ENCODE measurements at places on chromosomes 3 and 15.

- no peak for DNase-seq
These were observed 7.1 kb upstream of the PXK start for GRCh38 chr3:58325525-58325992.

DNA sequence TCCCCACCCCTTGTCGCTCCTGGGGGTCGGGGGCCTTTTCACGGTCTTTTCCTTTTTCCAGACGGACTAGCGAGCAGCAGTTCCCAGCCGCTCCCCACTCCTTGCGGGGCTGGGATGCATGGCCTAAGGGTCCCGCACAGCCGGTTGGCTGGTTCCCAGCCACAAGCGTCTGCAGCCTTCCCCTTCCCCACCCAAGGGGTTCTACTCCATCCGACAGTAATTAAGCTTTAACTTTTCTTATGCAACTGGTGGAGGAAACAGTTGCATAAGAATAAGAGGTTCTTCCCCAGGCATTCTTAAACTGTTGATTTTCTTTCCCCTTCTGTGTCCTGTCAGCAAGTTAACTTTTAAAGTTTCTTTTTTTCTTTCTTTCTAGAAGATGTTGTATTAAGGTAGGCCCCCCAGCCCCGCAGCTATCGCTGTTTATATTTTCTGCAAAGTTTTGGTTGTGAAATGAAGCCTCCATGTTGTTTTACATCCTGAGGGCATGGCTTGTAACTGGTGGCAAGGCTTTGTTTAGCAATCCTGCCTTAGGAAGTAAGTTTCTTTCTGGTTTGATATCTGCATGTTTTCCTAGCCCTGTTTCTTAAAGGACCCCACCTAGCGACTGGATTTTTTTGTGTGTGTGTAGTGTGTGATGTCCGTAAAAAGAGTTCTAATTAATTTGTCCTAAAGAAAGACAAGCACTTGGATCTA, 207.5 kb downstream of the ZNF385D start:
- DNase-seq = no peak

DNA sequence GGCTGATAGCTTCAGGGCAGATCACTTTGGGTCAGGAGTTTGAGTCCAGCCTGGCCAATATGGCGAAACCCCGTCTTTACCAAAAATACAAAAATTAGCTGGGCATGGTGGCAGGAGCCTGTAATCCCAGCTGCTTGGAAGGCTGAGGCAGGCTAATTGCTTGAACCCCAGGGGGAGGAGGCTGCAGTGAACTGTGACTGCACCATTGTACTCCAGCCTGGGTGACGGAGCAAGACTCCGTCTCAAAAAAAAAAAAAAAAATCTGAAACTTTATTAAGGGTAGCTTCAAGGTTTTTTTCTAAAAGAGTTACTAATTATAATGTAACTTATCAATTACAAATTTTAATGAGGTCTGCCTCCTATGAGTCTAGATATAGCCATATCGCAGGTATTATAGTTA, 5.1 kb downstream of the NECTIN3 start:
- DNase-seq = no peak

DNA sequence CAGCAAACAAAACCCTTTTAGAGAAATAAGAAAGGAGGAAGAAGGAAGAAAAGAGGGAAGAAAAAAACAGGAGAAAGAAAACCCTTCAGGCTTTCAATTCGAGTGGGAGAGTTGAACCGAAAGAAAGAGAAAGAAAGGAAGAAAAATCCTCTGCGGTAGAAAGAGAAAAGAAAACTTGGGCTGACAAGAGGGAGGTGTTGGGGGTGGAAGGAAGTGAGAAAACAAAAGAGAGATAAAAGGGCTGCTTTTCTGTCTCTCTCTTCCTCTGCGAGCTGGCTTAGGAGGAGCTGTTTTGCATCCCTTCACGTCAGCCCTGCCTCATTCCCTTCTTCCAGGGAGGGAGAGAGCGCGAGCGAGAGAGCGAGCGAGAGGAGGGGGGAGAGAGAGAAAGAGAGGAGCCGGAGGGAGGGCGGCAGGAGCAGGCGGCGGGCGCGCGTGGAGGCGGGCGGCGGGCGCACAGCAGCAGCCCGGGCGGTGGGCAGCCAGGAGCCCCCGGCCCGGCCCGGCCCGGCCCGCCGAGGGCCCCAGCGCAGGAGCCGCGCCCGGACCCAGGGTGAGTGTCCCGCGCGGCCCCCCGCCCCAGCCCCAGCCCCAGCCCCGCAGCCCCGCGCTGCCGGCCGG, at the start of gene ZNF710:
Gene ZNF710 (plus strand): TSS at position 263 of the 621 bp plus-strand sequence. CDS start 65,814 bp downstream, outside the sequence.
- peak; percentile 33 for DNase-seq

DNA sequence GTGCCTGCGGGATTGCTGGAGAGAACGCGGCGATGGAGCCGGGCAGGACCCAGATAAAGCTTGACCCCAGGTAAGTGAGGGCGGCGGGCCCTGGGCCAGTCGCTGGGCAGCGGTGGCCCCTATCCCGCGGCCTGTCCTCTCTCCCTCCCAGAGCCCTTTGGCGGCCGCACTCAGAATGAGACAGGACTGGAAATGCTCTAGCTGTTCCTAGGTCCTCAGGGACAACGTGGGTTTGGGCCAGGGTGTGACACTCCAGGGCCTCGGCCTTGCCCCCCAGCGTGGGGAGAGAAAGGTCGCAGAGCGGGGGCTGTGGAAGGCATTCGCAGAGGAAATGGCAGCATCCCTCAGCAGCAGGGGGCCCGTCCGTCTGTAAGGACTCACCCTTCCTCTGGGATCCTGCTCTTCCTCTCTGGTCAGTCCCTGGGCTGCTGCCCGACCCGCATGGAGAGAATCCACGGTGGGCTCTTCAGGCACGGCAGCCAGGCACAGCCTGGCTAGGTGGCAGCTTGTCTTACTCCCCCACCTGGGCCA, 412 bp downstream of the SLC51A start:
- no peak for DNase-seq

DNA sequence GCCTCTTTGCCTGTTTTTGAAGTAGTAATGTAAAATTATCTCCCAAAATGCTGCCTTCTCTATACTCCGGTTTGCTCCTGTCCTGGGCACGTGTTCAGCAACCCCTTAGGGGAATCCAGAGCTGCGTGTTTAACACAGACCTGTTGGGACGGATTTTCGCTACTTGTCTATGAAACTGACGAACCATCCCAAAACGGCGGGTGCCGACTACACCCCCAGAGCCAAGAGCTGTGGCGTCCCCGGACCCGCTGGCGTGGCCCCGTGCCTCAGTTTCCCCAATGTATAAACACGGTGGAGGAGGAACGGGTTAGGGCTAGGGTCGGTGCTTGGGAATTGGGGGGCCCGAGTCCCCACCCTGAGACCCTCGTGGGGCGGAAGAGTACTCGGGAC, 473 bp downstream of the FHIT start:
- peak; percentile 20 for DNase-seq

DNA sequence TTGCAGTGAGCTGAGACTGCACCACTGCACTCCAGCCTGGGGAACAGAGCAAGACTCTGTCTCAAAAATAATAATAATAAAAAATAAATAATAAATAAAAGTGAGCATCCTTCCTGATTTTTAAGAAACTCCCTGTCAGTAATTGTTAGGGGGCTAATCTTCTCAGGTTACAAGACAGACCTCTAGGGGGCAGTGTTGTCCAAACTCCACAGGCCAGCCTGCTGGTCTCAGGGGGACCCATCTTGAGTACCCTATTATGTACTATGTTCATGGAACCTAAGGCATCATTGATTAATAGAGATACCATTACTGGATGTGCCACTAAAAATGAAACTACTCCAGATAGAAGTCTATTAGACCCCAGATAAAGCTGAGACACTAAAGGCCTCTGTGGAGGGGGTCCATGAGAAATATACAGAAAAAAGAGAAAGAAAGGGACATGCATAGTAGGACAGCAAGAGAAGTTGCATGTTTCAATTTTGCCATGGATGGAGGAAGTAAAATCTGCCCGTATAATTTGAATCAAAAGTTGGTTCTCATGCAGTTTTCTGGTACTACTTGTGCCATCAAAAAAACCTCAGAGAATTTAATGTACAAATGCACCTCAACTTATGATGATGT, 85.5 kb upstream of the CDV3 start:
- peak; percentile 48 for DNase-seq

GRCh38 chr15:98958918-98959639, 48.5 kb downstream of the PGPEP1L start:
- DNase-seq = no peak

DNA sequence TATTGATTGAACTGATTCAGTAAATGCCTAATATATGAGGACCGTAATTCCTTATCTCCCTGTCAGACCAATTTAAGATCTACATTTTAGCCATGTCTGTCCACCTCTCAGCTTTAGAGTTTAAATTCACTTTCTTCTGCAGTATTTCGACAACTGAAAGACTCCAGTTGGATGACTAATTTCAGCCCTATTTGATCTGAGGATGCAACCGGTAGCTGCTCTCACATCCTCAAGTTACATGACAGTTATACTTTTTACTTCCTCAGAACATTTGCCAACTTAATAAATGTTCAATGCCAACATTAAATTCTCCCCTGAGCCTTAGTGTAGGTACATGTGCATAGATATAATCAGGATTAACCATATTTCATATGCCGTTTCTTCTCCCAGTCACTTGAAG, 2.5 kb upstream of the HHLA2 start:
- no peak for DNase-seq

DNA sequence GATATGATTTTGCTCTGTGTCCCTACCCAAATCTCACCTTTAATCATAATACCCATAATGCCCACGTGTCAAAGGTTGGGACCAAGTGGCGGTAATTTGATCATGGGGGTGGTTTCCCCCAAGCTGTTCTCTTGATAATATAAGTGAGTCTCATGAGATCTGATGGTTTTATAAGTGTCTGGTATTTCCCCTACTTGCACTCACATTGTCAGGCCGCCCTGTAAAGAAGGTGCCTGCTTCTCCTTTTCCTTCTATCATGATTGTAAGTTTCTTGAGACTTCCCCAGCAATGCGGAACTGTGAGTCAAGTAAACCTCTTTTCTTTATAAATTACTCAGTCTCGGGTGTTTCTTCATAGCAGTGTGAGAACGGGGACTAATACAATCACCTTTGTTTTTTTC, 279.8 kb downstream of the ARPP21 start:
- DNase-seq = no peak

DNA sequence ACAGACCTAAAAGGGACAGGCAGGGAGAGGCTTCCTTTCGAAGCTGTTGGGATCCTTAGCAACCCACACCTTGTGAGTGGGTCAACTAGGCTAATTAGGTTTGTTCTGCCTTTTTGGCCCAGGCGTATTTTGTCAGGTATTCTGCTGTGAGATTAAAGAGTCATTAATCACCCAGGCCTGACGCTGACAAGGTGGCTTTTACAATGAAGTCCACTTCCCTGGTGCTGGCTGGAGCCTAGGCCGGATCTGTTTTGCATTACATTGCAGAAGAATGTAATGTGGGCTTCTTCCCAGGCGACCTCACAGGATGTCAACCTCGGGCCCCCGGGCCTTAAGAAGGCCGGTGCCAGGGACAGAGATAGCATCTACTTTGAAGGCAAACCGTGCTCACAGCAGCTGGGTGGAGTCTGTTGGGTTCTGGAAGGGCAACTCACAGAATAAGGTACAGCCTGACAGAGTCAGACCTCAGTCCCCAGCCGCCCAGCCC, 76.9 kb downstream of the HES1 start:
- DNase-seq = no peak

DNA sequence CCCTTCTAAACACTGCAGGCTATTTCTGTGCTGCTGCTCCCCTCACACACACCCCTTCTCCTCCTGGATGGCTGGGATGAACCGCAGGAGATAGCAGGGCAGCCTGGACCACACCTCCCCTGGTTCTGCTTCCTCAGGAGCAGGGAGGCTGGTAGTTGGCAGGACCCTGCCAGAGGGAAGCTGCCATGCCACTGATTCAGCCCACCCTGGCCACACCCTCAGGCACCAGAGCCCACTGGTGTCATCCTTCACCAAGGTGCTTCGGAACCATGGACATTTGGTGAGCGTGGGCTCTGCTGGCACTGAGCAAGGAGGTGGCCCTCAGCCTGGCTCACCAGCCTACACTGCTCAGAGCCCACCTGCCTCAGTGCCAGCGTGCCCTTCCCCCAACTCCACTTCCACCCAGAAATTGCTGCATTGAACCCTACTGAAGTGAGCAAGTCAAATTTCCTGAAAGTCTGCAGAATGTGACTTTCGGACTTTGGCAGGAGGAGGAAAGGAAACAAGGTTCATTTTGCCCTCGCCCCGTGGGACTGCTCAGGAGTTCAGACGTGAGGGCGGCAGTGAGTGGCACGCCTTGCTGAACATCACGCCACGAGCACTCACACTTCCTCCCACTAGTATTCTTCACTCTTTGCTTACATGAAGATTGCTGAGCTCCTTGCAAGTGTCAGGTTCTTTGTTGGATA, 26.3 kb downstream of the BMF start:
- DNase-seq = no peak

GRCh38 chr15:81786776-81787175, 259.0 kb downstream of the MEX3B start:
- DNase-seq = no peak

DNA sequence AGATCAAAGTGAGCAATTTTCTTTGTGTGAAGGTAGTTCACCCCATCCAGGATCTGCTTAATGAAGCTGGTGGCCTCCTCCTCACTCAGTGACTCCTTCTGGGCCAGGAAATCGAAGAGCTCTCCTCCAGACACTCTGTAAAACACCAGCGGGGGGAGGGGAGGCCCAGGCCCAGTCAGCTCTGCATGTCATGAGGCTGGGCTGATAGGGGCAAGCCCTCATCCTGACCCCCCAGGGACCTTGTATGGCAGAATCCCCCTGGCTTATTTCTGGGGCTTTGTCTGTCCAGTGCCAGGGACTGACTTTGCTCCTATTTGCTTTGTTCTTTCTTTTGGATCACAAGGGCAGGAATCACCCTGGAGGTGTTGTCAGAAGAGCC, 74.9 kb downstream of the DAPK2 start:
- DNase-seq = peak; percentile 35

DNA sequence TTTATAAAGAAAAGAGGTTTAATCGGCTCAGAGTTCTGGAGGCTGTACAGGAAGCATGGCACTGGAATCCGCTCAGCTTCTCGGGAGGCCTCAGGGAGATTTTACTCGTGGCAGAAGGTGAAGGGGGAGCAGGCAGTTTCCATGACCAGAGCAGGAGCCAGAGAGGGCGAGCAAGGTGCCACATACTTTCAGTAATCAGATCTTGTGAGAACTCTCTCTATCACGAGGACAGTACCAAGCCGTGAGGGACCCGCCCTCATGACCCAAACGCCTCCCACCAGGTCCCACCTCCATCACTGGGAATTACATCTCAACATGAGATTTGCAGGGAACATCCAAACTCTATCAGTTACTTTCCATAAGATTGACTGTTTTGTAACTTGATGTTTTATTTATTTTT, 70.7 kb upstream of the SYN2 start:
- DNase-seq = no peak

GRCh38 chr15:37823601-37824275, 110.7 kb upstream of the TMCO5A start:
- DNase-seq = no peak

GRCh38 chr3:50625231-50626182, 8.6 kb downstream of the MAPKAPK3 start:
- no peak for DNase-seq

DNA sequence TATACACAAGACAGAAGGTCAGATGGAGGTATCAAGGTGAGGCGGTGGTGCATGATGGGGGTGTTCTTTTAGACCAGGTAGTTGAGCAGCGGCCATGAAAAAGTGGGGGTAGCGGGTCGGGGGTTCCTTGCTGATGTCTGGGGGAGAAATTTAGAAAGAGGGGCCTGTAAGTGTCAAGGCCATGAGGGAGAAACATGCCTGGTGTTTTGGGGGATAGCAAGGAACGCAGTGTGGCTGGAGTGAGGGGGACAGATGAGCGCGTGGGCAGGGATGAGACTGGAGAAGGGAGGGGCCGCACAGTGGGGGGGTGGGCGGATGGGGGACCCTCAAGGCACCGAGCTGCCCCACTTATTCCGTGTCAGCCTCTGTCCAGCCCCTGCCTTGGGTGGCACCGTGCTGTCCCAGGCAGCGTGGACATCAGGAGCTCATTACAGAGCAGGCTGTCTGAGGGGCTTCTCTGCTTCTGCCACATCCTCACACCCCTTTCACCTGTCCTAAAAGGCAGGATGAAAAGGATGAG, 143.3 kb downstream of the SMAD6 start:
- DNase-seq = no peak
